ENCODE measurements at places on chromosomes 1 and 21.

DNA sequence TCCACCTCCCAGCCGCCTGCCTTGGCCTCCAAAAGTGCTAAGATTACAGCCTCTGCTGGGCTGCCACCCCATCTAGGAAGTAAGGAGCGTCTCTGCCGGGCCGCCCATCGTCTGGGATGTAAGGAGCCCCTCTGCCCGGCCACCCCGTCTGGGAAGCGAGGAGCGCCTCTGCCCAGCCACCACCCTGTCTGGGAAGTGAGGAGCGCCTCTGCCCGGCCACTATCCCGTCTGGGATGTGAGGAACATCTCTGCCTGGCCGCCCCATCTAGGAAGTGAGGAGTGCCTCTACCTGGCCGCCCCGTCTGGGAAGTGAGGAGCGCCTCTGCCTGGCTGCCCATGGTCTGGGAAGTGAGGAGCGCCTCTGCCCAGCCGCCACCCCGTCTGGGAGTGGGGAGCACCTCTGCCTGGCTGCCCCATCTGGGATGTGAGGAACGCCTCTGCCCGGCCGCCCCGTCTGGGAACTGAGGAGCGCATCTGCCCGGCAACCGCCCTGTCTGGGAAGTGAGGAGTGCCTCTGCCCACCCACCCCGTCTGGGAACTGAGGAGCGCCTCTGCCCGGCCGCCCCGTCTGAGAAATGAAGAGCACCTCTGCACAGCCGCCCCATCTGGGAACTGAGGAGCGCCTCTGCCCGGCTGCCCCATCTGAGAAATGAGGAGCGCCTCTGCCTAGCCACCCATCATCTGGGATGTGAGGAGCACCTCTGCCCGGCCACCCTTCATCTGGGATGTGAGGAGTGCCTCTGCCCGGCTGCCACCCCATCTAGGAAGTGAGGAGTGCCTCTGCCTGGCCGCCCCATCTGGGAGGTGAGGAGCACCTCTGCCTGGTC lies 137.8 kb upstream of the PALMD start:
- no peak for DNase-seq

DNA sequence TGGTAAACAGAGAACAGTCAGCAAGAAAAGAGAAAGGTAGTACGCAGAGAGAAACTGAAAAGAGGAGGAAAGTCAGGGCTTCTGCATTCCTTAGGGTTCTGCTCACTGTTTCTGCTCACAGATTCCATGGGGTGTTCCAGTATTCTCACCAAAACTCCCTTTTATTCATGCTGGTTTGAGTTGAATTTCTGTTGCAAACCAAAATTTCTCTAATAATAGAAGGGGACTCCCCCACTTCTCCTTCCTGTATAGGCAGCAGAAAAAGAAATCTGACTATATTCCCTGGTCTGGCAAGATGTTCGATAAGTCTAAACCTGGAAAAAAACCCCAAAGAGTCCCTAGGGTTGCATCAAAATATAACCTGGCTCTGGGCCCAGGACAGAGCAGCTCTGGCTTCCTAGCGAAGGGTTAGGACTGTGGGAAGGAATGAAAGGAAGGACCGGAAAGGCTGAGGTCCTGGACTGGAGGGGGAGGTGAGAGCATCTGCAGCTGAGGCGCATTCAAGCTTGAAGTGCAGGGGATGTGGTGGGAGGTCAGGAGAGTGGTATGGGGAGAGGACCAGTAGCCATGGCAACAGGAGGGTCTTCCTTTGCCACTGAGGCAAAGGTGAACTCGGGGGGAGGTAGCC lies 18.8 kb upstream of the RGS16 start:
- DNase-seq: no peak

DNA sequence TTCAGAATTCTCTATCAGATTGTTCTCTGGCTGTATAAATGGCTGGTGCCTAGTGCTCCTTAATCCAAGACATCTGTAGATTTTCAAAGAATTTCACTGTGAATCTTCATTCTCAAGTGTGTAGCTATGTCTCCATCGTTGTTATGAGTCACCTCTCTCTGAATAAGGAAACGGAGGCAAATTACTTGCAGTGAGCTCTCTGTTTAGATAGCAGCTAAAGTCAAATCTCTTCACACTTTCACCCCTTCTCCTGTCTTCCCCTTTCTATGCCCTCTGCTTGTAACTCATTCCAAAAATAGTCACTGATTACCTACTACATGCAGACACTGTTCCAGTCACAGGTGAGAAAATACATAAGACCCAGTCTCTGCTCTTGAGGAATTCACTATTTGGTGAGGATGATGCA lies 39.7 kb downstream of the CHML start:
- DNase-seq: no peak

- DNase-seq: no peak
These were observed 166.1 kb upstream of the RGS18 start for GRCh38 chr1:191992118-191992517.

DNA sequence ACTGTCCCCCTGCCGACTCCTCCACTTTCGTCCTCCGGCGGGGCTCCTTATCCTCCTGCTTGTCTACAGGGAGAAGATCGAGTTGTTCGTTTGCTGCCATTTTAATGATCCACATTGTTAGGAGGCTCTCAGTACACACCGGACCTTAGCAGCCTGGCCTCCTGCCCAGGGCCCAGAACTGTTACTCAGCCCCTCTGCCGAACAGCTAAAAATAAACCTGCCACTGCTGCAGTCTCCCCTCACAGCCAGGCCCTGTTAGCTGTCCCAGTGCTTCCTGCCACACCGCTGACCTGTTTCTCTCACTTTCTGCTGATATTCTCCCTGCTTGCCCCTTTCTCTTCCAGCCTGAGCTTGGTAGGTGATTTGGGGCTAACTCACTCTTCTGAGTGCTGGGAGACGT lies 8.3 kb downstream of the MAPKAPK2 start:
- no peak for DNase-seq

DNA sequence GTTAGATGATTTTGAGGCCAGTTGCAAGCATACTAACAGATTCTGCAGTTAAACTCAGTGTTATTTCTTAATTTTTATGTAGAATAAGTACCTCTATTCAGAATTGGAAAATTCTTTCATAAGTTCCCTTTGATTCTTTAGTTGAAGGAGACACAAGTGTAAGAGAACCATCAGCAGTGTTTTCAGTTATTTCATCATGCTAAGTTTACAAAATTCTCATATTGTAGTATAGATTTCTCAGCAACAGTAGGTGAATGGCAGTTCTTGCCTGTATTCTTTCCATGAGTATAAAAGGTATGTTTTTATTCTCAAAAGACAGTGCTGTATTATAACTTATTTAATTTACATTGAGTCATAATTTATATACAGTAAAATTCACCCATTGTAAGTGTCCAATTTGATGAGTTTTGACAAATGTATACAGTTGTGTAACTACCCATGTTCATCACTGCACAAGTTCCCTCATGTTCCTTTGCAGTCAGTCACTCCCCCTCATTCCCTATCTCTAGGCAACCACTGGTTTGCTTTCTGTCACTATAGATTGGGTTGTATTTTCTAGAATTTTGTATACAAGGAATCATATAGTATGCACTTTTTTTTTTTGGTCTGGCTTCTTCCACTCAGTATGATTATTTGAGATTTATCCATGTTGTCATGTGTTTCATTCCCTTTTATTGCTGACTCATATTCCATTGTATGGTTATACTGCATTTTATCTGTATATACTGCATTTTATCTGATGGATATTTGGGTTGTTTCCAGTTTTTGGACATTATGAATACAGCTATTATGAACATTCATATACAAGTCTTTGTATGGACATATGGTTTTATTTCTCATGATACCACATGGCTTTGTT lies 3.9 kb downstream of the RPS6KC1 start:
- no peak for DNase-seq

DNA sequence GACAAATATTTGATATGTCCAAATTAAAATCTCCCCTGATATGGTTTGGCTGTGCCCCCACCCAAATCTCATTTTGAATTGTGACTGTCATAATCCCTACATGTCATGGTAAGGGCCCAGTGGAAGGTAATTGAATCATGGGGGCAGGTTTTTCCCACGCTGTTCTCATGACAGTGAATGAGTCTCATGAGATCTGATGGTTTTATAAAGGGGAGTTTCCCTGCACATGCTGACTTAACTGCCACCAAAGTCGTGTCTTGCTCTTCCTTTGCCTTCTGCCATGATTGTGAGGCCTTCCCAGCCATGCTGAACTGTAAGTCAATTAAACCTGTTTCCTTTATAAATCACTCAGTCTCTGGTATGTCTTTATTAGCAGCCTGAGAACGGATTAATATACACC lies 207.0 kb downstream of the BARHL2 start:
- DNase-seq: no peak
